ENCODE measurements at places on chromosomes 1 and 21.

- no peak for DNase-seq
Observed at GRCh38 chr1:231500666-231501065, 27.8 kb upstream of the TSNAX start.

- no peak for DNase-seq
Observed at GRCh38 chr21:38712071-38712470, 93.7 kb upstream of the ETS2 start.

- DNase-seq, result no peak
Observed at GRCh38 chr1:14926818-14927575, 226.6 kb upstream of the TMEM51 start.

DNA sequence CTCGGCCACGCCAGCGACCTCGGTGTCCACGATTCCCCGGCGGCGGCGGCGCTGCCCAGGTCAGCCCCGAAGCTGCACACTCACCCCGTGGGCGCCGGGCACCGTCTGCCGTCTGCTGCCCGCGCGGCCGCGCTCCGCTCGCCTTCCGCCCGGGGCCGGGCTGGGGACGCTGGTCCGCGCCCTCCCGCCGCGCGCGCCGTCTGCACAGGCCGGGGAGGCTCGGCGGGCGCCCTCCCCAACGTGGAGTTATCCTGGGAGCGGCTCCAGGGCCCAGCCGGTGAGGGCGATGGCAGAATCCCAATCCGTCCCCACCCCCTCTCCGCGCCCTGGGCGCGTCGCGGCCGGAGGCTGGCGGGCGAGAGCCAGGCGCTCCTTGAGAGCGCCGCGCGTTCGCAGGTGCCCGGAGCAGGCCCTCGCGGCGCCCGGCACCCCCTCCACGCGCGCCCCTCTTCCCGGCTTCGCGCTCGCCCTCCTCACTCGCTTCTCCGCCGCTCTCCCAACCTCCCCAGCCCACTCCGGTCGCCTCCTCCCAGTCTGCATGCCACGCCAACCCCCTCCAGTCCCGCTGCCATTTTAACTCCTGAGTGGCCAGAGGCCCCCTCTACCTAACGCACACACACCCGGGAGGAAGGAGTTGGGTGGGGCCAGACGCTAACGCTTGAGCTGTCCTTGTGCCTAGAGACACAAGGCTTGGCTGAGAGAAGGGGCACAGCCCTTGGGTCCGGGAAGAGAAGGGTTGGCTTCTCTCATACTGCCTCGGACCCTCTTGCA, at the start of gene LRRN2:
TSS of gene LRRN2 (minus strand) at position 503 of the 771 bp plus-strand sequence. CDS start 65,746 bp downstream, outside the sequence.
- no peak for DNase-seq

GRCh38 chr1:225737866-225738265, 39.8 kb upstream of the SRP9 start:
- no peak for DNase-seq

Data from CD4-positive, alpha-beta memory T cell (primary cell).